ENCODE measurements at places on chromosomes 2 and 18.

GRCh38 chr2:206728277-206729199 lies 10.3 kb upstream of the DYTN start:
- DNase-seq, result peak; percentile 40

- DNase-seq, result peak; percentile 17
These were observed 51.9 kb upstream of the SLC38A11 start for GRCh38 chr2:165007161-165007744.

DNA sequence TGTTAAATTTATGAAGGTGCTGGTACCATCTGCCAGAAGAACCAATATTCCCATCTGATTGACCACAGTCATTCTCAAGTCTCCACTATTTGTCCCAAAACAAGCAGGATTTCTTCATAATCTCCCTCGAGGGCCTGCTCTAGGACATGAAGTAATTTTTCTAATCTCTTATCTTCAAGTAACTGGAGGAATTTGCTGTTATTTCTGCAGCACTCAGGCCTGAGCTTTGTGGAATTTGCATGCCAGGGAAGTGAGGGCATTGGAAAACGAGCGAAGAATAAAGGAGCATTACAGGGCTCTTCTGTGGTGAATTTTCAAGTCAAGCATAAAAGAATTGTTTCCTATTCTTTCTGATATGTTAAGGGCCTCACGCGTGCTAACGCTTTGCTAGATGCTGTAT lies 161.2 kb upstream of the EPAS1 start:
- peak; percentile 26 for DNase-seq

DNA sequence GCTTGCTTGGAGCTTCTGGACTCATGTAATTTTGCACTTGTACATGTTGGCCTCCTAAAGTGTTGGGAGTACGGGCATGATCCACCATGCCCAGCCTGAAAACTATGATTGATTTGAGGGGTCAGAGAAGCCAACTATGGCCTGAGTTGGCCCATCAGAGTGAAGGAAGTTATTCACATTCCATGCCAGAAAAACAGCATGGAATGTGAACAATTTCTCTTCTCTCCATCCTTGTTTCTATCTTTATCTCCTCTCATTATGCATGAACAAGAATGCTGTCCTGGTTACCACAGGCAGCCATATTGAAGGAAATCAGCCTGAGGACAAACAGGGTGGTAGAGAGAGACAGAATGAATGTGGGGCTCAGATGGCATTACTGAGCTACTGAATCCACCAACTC lies 3.5 kb upstream of the CD226 start:
- DNase-seq, result peak; percentile 47

DNA sequence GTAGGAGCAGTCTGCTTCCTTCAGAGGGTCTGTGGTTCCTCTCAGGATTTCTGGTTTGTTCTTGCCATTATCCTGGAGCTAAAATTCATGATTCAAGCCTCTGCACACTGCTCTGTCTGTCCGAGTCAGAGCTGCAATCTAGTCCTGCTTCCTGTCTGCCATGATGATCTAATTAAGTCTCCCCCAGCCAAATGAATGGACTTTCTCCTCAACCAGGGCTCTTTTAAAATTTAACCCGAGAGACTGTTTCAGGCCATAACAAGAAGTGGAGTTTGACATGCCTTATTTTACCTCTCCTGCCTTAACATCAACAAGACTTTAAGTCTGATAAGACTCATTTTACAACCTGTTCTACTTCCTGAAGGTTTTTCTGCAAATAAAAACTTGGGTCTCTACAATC lies 1009.6 kb upstream of the DDX18 start:
- DNase-seq, result no peak

DNA sequence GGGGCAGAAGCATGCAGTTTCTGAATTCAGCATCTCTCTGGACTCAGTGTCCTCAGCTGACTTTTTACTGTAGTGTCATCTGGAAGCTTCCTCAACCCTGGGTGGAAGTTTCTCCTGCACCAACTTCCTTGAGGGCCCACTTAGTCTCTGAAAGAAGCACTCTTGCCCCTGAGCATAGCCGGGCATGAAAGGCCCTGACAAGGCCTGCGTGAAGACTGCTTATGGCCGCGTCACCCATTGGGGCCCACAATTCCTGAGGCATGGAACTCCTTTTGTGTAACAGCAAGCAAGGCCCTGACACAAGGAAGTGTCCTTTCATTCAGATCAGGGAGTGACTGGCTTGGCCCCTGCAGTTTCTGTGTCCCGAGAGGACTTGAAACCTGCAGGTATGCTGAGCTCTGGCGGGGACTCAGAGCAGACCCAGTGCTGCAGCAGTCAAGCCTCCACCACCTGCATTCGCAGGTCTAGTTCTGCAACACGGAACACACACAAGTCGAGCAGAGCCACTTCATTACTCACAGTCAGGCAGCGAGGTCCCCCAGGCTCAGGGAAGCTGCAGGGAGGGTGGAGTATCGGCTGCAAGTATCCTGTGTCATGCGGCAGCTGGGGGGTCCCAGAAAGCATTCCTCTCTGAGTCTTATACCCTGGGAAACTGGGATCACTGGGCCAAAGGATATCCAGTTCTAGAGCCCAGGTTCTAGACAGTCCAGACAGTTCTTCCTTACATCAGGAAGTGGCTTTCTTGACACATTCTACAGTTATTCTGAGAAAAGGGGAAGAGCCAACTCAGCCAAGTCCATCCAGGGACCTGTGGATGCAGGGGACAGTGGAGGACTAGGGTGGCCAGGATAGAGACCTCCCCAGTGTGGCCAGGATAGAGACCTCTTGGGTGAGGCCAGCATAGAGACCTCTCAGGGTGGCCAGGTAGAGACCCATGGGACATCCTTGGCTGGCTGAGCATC lies 35.6 kb upstream of the PRLH start:
- DNase-seq, result no peak

DNA sequence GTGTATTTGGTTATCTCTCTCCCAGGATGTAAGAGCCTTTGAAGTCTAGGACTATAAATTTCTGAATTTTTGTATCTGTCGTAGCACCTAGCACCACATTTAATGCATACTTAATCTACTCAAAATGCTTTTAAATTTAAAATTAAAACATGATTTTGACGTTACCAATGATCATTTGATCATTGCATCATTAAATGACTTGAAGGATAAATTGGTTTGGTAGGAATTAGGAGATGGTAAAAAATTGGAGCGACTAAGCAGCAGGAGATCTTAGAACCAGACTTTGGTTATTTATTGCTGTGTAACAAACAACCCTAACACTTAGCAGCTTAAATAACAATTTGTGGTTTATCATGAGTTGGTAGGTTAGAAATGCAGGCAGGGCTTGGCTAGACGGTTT lies 84.9 kb downstream of the MYO3B start:
- DNase-seq, result no peak

GRCh38 chr2:199468561-199469513 lies 11.1 kb upstream of the SATB2 start:
- no peak for DNase-seq

DNA sequence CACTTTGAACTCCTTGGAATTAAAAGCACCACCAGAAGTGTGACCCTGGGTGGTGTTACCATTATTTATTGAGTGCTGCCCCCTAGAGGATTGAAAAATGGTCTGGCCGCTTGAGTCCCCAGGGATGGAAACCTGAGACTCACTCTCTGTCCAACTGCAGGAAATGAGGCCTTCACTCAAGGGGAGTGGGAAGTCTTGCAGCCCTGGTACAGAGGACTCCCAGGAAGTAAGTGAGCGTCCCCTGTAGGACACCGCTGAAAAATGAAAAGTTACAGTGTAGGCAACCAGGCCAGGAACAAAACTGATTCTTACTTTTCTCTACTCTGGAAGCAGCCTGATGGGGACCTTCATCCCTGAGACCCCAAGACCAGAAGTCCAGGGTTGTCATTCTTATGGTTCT lies 2.2 kb upstream of the NRP2 start:
- DNase-seq, result peak; percentile 84

DNA sequence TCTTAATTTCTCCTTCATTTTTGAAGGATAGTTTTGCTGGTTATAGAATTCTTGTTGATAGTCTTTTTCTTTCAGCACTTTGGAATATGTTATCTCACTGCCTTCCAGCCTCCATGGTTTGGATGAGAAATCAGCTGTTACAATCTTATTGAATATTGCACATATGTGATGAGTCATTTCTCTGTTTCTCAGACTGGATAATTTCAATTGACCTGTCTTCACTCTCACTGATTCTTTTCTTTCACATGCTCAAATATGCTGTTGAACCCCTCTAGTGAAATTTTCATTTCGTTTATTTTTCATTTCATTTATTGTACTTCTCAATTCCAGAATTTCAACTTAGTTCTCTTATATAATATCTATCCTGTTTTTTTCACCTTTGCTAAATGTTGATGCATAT lies 22.2 kb downstream of the PDK1 start:
- no peak for DNase-seq

GRCh38 chr2:102194609-102195268 lies 7.9 kb downstream of the IL1RL2 start:
- no peak for DNase-seq

GRCh38 chr2:148130581-148130980 lies 109.7 kb downstream of the MBD5 start:
- DNase-seq, result peak; percentile 96

DNA sequence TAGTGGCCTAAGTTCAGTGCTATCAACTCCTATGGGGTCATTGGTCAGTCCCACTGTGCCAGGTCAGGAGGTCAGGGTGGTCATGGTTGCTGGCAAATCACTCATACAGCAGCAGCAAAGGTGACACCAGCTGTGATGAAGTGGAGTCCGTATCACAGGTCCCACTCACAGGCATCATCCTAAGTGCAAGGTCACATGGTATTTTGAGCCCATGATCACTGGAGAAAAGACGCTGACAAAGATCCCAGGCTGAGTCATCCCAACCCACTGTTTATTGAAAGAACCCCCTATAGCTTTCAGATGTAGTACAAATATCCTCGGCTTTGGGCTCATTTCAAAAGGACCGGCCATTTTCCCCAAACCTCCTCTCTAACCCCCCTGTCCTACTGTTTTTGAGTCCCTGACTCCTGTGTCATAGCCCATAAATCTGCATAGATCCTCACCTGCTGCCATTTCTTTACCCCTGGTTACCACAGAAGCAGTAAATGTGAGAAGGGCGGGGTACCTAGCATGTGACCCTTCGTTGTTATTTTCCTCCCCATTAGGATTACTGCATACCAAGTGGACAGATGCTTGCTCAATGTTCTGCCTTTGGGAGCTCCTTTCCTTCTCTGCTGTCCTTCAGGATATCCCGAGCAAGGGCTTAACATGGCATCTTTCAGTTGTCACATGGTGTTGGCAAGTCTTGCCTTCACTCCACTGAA lies 107.7 kb downstream of the COL6A3 start:
- peak; percentile 13 for DNase-seq
